ENCODE measurements at places on chromosomes 2 and 18.

DNA sequence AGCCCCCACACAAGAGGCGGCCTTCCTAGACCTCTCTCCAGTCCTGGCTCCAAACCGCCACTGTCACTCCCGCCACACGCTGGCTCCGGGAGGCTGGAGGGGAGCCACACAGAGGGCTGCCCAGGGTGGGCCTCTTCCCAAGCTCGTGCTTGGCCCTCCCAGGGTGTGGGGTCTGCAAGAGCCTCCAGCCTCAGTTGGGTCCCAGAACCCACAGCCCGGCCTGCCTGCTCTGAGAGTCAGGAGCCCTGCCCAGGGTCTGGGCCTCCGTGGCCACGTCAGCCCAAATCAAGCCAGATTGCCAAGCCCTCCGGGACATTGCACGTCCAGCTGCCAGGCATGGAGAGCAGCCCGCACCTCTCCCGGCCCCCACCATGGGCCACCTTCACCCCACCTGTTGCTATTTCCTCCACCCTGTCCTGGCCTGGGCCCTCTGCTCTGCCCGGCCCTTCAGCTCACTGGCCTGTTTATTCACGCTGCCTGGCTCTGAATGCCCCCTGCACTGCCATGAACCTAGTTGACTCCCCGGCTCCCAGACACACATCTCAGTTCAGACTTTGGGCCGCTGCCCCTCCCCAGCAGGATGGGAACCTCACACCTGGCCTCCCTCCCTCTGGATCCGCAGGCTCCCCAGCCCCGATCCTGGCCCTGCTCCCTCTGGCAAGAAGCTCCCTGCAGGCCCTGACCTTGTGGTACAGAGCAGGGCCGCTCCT lies 61.0 kb downstream of the BIN1 start:
- DNase-seq = no peak

DNA sequence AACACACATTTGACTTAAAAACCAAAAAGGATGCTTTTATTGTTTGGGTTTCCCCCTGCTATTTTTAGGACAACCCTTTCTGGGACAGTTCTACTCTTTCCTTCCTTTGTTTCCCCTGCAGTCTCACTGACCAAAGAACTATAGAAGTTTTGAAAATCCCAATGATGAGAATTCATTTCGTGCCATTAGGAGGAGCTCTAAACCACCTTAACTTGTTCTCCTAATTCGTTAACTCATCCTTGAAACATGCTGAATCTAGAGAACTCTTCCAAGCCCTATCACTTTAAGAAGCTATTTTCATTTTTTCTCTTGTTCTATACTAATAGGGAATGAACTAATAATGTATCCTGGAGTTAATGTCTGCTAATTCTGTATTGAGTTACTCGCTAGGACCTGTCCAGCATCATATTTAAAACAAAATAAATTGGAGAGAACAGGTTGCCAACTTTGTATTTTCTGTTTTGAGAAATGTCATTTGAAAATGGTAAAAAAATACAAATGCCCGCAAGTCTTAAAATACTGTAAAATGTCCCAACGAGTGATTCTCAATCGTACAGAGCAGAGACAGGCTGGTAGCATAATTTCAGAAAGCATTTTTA lies 62.9 kb downstream of the AFTPH start:
- DNase-seq = no peak

DNA sequence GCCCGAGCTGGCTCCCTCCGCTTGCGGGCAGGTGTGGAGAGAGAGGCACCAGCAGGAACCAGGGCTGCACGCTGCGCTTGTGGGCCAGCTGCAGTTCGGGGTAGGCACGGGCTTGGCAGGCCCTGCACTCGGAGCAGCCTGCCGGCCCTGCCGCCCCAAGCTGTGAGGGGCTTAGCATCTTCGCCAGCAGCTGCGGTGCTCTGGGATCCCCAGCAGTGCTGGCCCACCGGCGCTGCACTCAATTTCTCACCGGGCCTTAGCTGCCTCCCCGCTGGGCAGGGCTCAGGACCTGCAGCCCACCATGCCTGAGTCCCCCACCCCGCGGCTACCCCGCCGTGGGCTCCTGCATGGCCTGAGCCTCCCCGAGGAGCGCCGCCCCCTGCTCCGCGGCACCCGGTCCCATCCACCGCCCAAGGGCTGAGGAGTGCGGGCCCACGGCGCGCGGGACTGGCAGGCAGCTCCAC lies 434.4 kb upstream of the RGPD4 start:
- DNase-seq = no peak

DNA sequence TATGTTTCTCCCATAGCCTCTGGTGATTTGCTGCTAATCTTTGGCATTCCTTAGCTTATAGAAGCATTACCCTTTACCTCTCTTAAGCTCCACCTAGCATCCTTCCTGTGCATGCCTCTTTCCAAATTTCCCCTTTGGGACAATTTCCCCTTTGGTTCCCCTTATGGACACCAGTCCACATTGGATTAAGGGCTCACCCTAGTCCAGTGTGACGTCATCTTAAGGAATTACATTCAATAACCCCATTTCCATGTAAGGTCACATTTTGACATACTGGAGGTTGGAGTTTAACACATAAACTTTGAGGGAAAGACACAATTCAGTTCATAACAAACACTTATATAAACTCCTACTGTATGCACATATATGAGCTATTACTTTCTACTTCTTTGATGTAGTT lies 916.6 kb downstream of the SLC4A3 start:
- DNase-seq = no peak

GRCh38 chr2:49043405-49043982 lies 110.8 kb downstream of the FSHR start:
- DNase-seq = no peak

DNA sequence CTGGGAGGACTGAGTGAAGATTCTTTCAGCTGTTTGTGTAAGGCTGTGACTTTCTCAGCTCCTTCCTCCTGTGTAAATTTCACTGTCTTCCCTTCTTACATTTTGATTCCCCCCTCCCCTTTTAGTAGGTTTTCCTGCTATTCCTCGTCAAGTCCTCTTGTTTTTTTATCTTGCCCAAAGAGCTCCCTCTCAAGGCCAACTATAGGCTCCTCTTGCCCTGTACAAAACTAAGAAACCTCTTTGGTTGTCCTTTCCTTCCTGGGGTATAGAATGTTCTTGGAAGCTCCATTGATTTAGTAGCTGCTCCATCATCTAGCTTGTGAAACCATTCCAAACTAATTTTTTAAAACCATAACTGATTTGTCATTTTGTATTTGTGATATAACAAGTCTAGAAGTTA lies 7.3 kb downstream of the CCDC121 start:
- DNase-seq = no peak

GRCh38 chr18:3230401-3231334 lies 10.9 kb upstream of the MYOM1 start:
- no peak for DNase-seq

GRCh38 chr2:217919204-217919603 lies 83.6 kb downstream of the TNS1 start:
- DNase-seq = no peak

GRCh38 chr2:42973726-42974125 lies 181.3 kb upstream of the HAAO start:
- no peak for DNase-seq

DNA sequence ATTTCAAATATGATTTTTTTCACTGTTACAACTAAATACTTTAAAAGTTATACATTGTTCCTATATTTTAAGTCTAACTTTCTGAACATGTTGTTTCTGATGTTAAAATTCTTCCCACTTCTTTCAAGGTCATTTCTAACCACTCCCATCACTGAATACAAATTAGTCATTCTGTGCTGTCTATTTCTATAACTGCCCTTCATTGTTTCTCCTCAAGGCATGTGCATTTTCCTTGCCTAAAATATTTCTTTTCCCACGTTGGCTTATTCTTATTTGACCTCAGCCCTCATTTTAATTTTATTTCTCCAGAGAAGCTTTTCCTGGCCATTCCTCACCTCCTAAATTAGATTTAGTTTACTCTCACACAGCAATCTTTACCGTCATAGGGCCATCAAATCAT lies 198.9 kb upstream of the GULP1 start:
- DNase-seq = no peak

GRCh38 chr2:165953306-165953654 lies 296 bp downstream of the TTC21B start:
- peak; percentile 52 for DNase-seq

DNA sequence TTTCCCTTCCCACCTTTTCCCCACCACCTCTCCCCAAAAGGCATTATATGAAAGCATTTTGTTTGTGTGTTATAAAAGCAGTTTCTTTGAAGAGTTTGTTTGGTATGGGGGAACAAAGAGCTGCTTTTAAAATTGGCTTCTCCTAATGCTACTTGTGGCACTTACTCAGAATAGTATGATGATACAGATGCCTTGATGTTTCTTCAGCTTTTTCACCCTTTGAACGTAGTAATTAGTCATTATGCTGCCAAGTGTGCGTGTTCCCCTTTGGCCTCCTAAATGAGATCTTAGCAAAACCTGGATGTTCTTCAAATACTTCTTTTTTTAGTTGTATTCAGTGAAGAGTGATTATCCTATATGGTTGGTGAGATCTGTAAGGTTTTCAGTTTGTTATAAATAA lies 183.4 kb downstream of the PTGR3 start:
- DNase-seq = no peak

GRCh38 chr2:128374001-128374710 lies 55.5 kb upstream of the HS6ST1 start:
- DNase-seq = no peak

DNA sequence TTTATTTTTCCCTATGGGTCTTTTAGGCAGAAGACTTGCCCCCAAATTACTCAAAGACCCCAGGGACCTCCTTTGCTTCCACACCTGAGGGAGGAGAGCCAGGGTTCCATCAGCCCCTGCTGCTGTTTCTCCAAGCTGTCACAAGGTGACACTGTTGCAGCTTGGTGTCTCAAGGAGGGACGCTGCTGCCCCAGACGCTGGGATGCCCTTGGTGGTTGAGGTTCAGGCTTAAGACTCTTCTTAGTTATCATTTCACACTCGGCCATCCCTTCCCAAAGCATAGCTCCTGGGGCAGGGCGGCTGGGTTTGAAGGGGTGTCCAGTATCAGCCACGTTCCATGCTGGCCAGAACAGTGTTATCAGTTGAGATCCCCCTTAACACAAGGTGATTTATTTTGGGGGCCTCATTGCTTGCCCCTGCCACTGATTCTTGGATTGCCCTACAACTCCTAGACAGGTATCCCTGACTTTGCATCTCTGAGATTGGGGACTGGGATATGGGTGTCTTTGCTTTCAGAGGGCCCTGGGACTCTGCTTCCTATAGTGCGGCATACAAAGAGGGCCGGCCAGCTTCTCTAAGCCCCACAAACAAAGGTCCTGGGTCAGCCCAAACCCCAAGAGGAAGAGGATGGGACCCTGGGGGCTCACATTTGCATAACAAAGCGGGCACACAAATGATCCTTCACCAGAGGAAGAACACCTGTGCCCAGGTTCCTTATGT lies 22.7 kb downstream of the GPR55 start:
- no peak for DNase-seq

DNA sequence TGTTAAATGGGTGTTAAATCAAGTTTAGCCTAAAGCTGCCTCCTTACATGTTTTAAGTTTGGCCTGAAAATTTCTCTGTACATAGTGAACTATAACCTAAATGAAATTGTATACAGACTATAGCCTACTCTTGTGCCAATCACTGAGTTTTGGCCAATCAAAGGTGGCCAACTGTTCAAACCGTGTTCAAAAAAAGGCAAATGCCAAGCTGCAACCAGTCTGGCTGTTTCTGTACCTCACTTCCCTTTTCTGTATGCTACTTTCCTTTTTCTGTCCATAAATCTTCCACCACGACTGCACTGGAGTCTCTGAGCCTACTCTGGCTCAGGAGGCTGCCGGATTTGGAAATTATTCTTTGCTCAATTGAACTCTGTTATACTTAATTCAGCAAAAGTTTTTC lies 121.0 kb downstream of the SPOPL start:
- no peak for DNase-seq

DNA sequence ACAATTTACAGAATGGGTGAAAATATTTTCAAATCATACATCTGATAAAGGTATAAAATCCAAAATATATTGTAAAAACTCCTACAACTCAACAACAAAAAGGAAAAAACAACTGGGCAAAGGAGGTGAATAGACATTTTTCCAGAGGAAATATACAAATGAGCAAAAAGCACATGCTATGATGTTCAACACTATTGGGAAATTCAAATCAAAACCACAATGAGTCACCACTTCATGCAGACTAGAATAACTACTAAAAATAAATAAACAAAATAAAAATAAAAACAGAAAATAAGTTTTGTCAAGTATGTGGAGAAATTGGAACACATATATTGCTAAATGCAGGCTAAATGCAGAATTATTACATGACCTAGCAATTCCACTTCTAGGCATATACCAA lies 120.9 kb downstream of the FSIP2 start:
- DNase-seq = no peak

GRCh38 chr18:73688851-73689711 lies 458.6 kb downstream of the FBXO15 start:
- DNase-seq = no peak

GRCh38 chr2:237692601-237693290 lies 65.4 kb downstream of the LRRFIP1 start:
- no peak for DNase-seq

- no peak for DNase-seq
Measured at GRCh38 chr18:3816610-3817363, 366.8 kb downstream of the TGIF1 start.

All from NCI-H2081 treated with DMSO at 0.1 percent for 48 hours (cell line).